Chondrocyte (in vitro differentiated cells): ENCODE measurements at places on chromosomes 16 and 17. TPM values are rescaled to one million over a fixed set of nuclear protein-coding genes. Genes with fewer than 3 reads are reported as not detected.

- DNase-seq, result no peak
These were observed 34.4 kb upstream of the SLC39A11 start for GRCh38 chr17:73126716-73127473.

DNA sequence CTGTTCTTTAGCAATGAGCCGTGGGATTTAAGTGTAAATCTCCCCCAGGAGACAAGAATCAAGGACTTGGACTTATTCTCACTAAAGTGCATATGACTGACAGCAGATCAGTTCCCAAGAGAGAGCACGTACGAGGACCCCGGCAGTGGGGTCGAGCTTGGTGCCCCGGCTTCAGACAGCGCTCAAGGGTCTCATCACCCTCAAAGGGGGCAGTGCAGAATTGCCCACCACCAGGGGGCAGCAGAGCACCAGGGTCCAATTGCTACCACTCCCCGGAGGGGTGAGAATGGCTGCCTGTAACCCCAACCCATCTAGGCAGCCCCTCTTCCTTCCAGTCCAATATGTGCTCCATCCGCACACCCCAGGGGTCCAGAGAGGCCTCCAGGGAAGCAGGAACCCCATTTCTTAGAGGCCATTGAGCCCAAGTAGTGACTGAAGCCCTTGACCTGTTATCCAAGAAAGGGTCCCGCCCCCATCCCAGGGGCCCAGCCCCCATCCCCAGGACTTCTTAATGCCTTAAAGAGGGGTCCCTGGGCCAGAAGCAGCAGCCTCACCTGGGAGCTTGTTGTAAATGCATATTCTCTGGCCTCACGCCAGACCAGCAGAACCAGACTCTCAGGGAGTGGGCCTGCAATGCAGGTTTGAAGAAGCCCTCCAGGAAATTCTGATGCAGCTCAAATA lies 86.1 kb downstream of the ZDHHC7 start:
- DNase-seq, result no peak

DNA sequence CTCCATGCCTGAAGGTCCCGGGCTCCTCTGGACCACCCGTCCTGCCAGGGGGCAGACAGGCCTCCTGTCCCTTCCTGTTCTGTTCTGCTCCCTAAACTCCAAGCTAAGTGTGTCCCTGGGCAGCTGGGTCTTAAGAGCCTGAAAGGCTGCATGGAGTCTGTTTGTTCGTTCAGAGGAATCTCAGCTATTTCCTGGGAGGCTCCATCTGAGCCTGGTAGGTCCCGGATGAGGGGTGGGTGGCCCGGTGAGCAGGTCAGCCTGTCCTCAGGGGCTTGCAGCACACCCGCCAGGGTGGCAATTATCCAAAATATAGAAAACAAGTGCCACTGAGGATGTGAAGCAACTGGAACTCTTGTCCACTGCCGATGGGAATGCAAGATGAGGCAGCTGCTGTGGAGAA lies 12.6 kb downstream of the ACTG1 start:
- DNase-seq, result no peak

GRCh38 chr17:57929386-57929785 lies 25.8 kb downstream of the CUEDC1 start:
- DNase-seq, result no peak

GRCh38 chr17:74715144-74715543 lies 2.4 kb upstream of the CD300LF start:
- no peak for DNase-seq

DNA sequence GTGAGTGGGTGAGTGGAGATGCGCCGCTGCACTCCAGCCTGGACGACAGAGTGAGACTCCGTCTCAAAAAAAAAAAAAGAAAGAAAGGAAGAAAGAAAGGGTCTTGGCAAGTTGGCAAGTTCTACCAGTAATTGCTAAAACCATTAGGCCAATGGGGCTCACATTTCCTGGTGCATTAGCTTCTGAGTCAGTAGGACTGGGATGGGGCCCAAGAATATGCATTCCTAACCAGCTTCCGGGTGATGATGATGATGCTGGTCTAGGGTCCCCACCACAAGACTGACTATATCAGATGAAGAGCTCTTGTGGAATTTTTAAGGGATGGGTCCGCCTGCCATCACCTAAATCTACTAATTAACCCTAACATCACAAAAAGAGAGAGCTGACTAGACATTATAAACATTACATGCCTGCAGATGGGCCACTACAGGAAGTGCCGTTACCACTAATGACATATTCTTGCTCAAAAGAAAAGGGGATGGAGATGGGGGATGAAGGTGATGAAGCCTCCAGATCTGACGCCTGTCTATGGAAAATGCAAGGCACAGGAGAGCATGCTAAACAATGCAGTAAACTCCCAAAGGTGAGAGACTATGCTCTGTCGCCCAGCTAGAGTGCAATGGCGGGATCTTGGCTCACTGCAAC lies 13.1 kb downstream of the MYH11 start:
- no peak for DNase-seq

DNA sequence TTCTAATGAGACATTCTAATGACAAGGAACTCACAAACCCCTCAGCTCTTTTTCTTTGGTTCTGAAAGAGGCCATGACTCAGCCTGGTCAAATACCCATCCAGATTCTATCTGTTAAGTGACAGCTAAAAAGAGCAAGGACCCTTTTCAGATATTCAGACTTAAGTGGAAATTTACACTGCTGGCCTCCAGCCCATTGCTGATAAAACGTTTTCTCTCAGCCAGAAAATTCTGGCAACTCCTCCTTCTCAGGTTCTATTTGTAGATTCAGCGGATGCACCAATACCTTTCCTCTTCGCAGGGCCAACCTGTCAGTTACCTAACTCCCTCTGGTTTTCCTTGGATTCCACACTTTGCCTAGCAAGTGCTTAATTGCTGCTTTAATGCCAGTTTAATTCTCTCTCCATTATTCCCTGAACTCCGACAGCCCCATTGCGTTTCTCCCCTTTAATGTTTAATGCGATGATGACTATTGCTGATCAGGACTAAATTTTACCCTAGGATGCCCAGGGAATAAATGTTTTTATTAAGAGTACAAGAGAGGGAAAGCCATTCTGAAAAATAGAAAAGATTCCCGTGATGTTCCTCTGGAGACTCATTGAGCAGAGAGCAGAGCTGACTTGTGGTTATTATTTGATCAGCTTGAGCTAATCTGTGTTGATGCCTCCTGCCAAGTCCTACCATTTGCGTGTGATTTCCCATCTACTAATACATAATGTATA lies 35.9 kb upstream of the TOM1L1 start:
- no peak for DNase-seq

- DNase-seq, result no peak
These were observed 155.1 kb upstream of the CDC42EP4 start for GRCh38 chr17:73466704-73467433.

DNA sequence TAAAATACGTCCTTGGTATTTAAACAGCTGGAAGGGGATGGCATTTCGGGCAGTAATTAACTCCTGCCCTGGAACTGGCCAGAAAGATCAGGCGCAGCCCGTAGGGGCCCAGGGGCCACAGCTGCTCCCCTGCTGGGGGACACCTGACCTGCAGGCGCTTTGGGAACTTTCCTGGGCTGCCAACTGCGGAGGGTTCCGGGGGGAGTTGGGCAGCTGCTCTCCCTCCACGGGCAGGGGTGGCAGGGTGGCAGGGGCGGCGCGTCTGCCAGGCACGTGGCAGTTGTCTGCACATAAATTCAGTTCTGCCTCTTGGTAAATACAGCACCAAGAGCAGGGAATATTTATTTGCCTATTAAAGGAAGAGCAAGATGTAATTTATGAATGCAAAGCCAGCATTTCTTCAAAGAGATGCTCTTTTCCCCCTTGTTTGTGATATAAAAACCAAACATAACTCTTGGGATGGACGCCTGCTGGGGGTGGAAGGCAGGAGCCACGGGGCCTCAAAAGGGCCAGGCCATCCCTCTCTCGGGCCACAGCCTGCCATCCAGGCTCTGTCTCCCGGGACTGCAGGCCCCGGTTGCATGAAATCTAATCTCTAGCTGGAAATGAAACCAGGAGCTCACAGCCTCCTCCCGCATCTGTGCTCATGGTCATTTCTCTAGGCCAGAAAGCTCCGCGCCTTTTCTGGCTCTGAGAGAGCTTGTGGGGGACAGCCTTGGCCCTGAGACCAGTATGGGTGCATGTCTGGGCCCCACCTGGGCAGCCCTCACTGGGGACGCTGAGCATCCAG lies 29.9 kb upstream of the CHMP6 start:
- DNase-seq, result no peak

DNA sequence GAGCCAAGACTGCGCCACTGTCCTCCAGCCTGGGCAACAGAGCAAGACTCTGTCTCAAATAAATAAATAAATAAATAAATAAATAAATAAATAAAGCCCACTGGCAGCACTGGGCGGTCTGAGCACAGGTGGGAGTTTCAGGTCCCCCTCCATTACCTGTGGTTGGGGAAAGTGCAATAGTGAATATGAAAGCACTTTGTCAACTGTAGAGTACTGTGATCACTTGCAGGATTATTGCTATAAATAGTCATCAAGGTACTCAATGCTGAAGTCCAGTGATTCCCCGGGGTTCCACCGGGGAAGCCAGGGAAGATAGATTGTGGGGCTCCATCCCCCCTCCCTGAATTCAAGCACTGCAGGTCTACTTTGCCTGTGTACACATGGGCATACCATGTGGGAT lies 42.7 kb upstream of the CPNE2 start:
- DNase-seq, result no peak

- DNase-seq, result no peak
These were observed 266.4 kb downstream of the CBLN1 start for GRCh38 chr16:49015225-49015592.

CHD9NB gene
- 0.85 to 3.1 TPM (median 1.5 TPM) in 3 replicates for total RNA-seq

TEKT5 gene
- total RNA-seq, result not detected in 3 replicates

KRTAP1-1 gene
- not detected in 3 replicates for total RNA-seq

SMIM36 gene
- not detected in 3 replicates for total RNA-seq

WNT3 gene
- 4.1 to 5.2 TPM (median 4.9 TPM) in 3 replicates for total RNA-seq
